Fibroblast of skin of scalp (primary cell): ENCODE measurements at places on chromosomes 2 and 18.

GRCh38 chr2:195570329-195570728 is 86.7 kb upstream of the SLC39A10 start:
- DNase-seq: no peak

DNA sequence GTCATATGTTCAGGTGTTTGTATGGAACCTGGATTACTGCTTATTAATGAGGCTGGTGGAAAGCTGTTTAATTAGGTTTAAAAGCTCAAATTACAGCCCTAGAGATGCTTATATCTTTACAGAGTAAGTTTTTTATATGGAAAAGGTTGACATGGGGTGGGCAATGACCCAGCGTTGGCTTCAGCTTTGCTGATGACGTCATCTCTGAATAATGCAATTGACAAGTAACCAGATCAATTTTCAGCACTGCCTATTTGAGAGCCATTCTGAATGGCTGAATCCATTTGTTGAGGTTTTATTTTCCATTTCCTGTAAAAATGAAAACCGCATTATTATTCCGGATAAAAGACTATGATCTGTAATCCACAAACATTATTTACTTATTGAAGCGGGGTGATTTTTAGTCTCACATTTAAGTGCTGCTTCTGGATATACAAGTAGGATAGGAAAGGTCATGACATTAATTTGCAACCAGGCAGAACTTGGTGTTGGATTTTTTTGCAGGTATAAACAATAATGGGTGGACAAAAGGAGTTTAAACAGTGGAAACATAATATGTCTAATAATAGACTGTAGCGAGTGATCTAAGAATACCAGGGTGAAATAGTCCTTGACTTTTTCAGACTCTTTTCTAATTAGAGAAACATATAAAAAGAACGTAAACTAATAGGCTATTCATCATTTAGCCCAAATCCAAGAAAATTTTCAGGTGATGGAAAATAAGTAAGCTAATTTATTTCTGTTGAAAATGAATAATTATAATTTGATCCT is 2.7 kb downstream of the PPP1R1C start:
- no peak for DNase-seq

- peak; percentile 40 for DNase-seq
These were observed 2.8 kb downstream of the CIDEA start for GRCh38 chr18:12256951-12257350.

GRCh38 chr2:120350801-120351320 is 4.9 kb downstream of the INHBB start:
- no peak for DNase-seq

GRCh38 chr2:61713457-61713856 is 140.4 kb downstream of the FAM161A start:
- no peak for DNase-seq

DNA sequence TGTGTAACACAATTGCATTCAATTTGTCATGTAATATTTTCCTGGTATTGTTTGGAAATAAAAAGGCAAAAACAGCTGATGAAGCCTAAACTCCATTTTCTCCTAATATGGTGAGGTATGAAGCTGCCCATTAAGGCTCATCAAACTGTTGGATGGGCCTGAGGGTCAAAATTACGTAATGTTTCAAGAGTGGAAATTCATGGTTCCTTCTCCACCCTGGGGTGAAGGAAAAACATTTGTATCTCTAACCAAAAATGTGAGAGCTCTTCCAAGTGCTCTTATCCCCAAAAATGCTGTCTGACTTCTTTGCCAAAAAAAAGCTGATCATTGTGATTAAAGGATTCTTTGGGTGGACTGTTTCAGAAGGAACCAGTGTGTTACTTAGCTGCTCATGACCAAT is 91.8 kb downstream of the ARHGAP28 start:
- peak; percentile 87 for DNase-seq

- DNase-seq: no peak
These were observed 7.3 kb downstream of the STARD7 start for GRCh38 chr2:96201338-96201737.

- DNase-seq: no peak
These were observed 418.6 kb downstream of the CMPK2 start for GRCh38 chr2:6446938-6447608.

GRCh38 chr2:232839411-232840079 is 30.5 kb upstream of the SNORC start:
- no peak for DNase-seq

GRCh38 chr2:12001621-12002020 is 255.2 kb downstream of the LPIN1 start:
- no peak for DNase-seq

DNA sequence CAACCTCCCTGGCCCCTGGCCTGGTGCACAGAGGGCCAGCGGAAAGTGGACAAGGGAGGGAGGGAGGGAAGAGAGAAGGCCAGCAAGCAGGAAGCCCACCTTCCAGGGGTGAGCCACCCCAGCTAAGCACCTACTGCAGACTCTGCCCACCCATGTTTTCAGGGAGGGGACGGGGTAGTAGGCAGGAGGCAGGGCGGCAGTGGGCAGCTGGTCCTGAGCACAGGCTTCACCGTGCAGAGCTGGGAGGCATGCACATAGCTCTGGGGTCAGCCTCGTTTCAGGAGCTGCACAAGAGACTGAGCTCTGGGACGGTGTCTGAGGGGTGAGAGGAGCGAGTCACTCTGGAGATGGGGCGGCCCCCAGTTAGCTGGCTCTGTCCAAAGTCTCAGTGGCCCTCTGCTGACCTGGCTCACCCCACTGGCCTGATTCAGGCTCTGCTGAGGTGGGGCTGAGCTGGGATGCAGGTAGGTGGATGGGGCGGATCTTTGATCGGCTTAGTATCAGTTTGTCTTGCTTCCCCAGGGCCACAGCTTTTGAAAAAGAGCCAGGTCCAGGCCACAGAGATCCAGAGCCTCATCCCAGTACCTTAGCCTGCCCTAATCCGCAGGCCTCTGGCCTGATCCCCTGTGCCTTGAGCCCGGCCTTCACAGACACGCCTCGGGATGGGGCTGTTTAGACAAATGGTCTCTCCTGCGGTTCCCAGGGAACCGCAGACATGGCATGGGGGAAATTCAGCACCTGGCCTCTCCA is 3.7 kb downstream of the NMUR1 start:
- DNase-seq: no peak

GRCh38 chr18:10009321-10010144 is 95.7 kb downstream of the VAPA start:
- DNase-seq: no peak

DNA sequence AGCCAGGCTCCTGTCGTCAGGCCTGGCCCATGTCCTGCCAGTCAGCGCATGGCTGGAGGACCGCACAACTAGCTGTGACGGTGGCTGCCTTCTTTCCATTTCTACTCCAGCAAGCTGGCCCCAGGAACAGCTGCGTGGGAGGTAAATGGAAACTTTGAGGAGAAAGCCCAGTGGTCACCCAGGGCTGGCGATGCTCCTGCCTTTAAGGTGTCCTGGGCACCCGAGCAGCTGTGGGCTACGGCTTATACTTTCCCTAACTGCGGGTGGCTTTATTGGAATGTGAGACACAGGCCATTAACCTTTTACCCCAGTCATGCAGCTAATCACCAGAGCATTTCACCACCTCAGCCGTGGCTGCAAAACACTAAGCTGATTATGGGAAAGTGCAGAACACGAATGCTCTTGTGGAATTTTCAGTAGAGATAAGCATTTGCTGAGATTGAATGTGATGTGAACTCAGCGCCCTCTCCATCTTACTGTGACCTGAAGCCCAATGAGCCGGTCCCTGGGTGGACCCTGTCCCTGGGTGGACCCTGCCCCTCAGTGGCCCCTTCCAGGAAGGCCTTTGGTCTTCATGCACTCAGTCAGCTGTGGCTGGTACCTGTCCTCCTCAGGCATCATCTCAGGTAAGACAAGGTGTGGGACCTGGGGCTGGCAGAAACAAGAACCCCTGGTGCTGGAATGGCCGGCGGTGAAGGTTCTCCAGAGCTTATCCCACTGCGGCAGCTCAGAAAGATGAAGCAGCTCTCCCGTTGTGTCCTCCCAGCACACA is 275.4 kb upstream of the HS6ST1 start:
- no peak for DNase-seq

DNA sequence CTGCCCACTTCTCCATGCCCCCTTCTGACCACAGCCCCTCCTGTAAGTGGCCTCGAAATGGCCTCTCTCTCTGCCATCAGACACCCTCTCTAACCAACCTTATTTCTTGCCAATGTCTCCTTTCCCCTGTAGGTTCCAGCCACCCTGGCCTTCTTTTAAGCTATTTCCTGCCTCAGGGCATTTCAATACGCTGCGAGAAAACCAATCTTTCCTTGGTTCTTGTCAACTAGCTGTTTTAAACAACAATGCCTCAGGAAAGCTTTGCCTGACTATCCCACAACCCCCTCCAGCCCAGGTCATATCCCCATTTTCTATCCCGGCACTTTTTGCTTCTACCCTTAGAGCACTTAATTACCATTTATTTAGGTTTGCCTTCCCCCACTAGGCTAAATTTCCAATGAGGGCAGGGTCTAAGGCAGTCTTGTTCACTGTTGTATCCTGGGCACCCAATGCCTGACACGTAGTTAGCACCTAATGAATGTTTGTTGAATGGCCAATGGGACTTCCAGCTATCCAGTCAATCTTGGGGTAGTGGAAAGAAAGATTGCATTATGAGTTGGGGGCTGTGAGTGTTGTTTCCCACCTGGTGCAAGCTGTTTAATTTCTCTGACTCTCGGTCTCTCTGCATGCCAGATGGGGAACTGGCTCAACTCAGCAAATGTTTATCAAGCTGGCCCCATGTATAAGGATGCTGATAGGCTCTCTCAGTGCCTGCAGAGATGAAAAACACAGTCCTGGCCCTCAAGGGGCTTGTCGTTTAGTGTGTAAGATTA is 291.2 kb downstream of the SRBD1 start:
- DNase-seq: no peak

DNA sequence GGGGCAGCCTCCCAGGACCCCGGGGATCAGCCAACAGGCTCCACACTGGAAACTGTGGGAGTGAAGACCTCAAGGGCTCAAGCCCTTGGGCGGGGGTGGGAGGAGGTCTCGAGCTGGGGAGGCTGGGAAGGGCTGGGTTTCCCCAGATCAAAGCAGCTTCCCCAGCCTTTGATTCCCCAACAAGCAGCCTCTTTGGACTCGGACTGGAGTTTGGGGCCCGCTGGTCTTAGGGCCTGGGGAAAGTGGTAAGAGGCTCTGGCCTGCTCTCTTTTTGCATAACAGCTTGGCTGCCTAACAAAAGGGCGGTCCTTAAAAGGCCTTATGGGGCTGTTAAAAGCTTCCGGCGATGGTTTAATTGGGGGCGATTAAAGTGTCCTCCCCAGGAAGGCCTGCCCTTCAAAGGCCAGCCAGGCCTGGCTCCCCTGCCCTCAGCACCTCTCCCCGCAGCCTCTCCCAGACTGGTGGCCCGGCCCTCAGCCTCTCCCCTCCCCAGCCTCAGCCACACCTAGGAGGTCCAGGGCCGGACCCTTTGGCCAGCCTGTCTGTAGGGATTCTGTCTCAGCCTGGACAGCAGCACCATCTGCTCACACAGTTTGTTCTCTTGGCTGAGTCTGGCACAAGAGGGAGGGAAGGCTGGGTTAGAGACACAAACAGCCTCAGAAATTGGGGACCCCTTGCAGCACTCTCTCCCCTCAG is 39.6 kb downstream of the ZFP36L2 start:
- no peak for DNase-seq

- no peak for DNase-seq
These were observed 166.1 kb upstream of the RAB6C start for GRCh38 chr2:129813404-129813803.

DNA sequence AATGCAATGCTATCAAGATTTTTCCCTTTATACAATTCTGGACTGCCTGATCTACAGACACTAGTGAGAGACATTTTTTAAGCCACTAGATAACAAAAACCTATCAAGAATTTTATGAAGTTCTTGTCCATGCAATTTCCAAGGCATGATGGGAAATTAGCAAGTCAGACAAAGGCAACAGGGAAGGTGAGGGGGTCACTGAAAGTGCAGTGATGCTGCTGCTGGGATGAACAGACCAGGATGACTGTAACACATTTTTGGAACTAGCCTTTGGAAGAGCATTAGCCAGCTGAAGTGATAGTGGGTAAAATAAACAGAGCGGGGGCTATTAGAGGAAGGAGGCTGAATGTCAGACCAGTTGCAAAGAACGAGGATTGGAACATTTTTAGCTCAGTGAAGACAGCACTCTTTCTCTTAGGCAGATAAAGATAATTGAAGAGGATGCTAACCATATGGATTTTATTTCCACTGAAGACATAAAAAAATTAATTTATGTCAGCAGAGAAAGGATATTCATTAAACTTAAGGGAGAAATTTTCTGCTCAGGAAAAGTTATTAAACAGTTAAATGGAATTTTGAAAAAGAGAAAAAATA is 17.9 kb downstream of the NRXN1 start:
- no peak for DNase-seq

GRCh38 chr2:42602218-42602875 is 33.9 kb downstream of the MTA3 start:
- no peak for DNase-seq

- no peak for DNase-seq
These were observed 69.2 kb upstream of the EDAR start for GRCh38 chr2:109058191-109058632.

- DNase-seq: no peak
These were observed 8.3 kb upstream of the GPR148 start for GRCh38 chr2:130720528-130720927.

DNA sequence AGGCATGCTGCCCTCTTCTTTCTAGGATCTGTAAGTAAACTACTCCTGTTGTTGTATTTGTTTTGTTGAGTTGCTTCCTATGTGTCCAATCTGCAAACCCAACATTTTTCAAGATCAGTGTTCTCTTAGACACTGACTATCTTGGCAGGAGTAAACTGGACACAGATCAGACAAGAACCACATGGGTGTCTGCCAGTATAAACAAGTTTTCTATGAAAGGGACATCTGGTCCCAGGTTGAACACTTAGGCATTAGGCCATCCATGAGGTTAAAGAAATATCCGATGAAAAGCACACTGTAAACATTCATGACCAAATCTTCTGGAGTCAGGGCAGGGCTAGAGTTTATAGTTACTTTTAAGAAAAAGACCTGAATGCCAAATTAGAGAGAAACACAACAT is 441.8 kb downstream of the NYAP2 start:
- no peak for DNase-seq

DNA sequence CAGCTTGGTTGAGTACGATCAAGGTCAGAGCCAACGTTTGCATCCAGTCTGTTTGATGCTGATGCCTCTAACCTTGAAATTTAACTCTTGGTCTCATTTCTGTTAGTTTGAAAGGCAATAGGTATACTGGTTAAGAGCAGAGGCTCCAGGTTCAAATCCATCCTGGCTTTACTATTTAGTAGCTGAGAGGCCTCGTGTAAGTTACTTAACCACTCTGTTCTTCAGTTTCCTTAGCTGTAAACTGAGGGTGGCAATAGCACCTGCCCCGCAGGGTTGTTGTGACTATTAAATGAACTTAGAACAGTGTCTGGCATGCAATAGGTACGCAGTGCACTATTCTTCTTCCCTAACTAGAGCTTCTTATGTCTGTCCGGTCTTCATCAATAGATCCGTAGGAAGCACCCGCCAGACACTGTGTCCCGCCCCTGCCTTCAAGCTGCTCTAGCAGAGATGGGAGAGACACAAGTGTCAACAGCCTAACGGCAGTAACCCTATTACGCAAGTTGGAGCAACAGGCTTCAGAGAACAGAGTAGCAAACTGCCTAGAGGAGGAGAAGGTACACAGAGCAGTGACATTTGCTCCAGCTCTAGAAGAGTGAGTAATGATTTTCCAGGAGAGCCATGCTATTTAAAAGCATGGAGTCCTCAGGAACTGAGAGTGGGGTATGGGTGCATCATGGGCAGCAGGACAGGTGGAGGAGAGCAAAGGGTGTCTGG is 62.7 kb upstream of the ST3GAL5 start:
- no peak for DNase-seq

GRCh38 chr2:50929661-50930060 is 102.3 kb downstream of the NRXN1 start:
- no peak for DNase-seq

GRCh38 chr18:51135364-51135763 is 62.1 kb downstream of the MEX3C start:
- DNase-seq: peak; percentile 59
